ENCODE measurements at places on chromosomes 1 and 21.
A peak's percentile ranks its signal among the peaks of the same experiment; 100 is the strongest.

- DNase-seq = no peak
These were observed 20.6 kb downstream of the SPOCD1 start for GRCh38 chr1:31795096-31795675.

GRCh38 chr1:79259390-79260336 lies 253.1 kb upstream of the ADGRL4 start:
- DNase-seq = peak; percentile 12

DNA sequence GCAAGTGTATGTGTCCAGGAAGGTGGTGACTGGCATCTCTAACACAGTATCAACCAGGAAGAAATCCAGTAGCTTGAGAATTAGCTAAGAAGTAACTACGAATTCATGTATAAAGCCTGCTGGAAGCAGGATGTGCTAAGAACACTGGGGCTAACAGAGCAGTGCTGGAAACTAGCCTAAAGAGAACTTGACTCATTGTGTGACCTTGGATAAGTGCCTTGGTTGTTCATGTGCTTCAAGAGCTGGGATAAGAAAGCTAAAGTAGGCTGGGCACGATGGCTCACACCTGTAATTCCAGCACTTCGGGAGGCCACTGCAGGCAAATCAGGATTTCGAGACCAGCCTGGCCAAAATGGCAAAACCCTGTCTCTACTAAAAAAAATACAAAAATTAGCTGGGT lies 186.9 kb downstream of the RRAGC start:
- no peak for DNase-seq

GRCh38 chr1:204091066-204091465 lies 18.2 kb downstream of the SOX13 start:
- DNase-seq = no peak

- no peak for DNase-seq
These were observed 458.5 kb upstream of the DEPDC1 start for GRCh38 chr1:68955424-68955823.

DNA sequence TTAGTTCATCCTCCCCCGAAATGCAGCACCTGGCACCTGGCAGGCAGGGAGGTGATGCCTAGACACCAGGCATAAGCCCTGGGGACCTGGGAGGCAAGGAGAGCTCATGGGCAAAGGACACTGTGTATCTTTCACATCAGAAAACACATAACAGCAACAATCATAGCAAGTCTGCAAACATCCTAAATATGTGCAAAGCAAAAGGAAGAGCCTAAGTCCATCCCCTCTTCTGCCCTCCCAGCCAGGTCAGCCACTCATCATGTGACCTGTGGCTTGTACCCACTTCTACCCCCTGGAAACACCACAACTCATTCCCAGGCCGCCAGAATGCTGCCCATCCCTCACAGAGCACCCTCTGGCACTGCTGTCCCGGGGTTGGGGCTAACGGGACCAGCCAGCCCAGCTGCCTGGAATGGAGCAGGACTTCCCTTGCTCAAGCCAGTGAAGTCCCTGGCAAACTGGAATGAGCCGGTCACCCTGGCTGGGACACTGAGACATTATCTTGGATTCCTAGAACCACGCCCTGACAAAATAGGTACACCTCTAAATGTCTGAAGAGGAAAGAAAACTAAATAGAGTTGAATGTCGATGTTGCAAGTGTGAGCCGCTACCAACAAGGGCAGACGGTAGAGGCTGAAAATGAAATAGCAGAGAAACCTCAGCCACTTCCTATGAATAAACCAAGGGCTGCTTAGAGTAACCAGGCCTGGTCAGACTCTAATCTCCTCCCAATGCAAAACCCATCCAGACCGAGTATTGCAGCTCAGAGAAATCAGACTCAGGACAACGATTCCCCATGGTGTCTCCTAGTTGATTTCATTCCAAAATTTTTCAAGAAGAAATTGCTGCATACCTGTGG lies 29.4 kb downstream of the TMPRSS2 start:
- no peak for DNase-seq
